Fibroblast of lung (primary cell): ENCODE measurements at places on chromosomes 7 and 10.

DNA sequence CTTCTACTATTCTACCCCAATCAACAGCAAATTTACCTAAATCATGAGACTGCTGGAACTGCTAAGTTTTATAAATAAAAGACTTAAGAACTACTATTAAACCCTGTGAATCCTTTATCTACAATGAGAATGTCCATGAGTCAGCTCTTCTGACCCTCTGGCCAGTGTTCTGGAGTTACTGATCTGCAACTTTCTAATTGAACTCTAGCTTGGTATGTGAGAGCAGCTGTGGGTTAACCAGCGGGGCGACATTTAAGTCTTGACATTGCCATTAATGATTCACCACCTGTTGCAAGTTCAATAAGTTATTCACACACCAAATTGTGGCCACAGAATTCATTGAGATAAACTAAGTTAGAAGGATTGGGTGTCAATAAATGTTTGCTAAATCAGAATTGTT lies 359.8 kb downstream of the PCDH15 start:
- DNase-seq = peak; percentile 8
- no peaks in the 10 kb centered on the region for H3K36me3 ChIP-seq
- H3K27me3 ChIP-seq = no peaks in the 10 kb centered on the region
- H3K27ac ChIP-seq = no peak overlapping the region
- no peaks in the 10 kb centered on the region for H3K4me1 ChIP-seq

- no peaks in the 10 kb centered on the region for H3K27me3 ChIP-seq
- no peak overlapping the region for H3K27ac ChIP-seq
- no peaks in the 10 kb centered on the region for H3K36me3 ChIP-seq
- H3K4me3 ChIP-seq = no peak overlapping the region
These were observed 3.5 kb downstream of the ITIH2 start for GRCh38 chr10:7706534-7707073.

DNA sequence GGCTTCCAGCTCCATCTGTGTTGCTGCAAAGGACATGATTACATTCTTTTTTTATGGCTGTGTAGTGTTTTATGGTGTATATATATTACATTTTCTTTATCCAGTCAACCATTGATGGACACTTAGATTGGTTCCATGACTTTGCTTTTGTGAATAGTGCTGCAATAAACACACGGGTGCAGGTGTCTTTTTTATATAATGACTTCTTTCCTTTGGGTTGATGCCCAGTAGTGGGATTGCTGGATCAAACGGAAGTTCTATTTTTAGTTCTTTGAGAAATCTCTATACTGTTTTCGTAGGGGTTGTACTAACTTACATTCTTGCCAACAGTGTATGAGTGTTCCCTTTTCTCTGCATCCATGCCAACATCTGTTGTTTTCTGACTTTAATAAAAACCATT lies 189.7 kb downstream of the ACTR3B start:
- no peaks in the 10 kb centered on the region for H3K36me3 ChIP-seq
- H3K27me3 ChIP-seq = no peaks in the 10 kb centered on the region
- no peak overlapping the region for H3K27ac ChIP-seq

DNA sequence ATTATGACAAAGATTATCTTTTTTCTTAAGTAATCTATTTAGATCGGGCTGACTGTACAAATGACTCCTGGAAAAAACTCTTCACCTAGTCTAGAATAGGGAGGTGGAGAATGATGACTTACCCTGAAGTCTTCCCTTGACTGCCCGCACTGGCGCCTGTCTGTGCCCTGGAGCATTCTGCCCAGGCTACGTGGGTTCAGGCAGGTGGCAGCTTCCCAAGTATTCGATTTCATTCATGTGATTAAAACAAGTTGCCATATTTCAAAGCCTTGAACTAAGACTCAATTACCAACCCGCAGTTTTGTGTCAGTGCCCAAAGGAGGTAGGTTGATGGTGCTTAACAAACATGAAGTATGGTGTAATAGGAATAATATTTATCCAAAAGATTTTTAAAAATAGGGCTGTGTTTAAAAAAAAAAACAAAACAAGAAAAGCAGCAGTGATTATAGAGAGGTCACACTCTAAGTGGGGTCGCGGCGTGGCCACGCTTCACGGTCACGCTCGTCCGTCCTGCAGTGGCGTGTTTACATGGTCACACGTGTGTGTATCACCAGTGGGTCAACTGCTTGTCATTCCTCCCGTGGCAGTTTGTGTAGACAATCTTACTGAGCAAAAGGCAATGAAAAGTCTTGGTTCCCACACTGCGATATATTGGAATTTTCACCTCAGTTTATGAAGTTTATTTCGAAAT lies 10.8 kb downstream of the INSIG1 start:
- peaks cover 21% of the 10 kb centered on the region for H3K36me3 ChIP-seq
- no peak for DNase-seq
- H3K27ac ChIP-seq = no peak overlapping the region
